ENCODE measurements at places on chromosomes 11 and 22.

- DNase-seq = no peak
Measured at GRCh38 chr11:6321961-6322362, 1.7 kb upstream of the CAVIN3 start.

DNA sequence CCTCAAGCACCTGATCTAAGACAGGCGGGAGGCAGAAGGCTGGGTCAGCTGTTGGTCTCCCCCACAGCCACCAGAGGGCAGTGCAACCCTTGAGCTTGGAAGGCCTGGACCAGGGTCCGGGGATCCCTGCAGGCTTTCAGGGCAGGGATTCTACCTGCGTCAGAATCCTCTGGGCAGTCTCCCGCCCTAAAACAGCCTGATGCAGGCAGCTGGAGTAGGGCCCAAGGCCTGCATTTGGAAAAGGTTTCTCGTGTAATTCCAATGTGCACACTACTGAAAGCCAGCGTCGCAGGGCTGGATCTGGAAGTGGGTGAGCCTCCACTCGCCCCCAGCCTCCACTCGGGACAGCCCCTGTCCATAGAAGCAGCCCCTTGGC is 31.8 kb downstream of the BID start:
- DNase-seq = peak; percentile 74

- no peak for DNase-seq
Measured at GRCh38 chr11:8386134-8386864, 122.6 kb upstream of the LMO1 start.

DNA sequence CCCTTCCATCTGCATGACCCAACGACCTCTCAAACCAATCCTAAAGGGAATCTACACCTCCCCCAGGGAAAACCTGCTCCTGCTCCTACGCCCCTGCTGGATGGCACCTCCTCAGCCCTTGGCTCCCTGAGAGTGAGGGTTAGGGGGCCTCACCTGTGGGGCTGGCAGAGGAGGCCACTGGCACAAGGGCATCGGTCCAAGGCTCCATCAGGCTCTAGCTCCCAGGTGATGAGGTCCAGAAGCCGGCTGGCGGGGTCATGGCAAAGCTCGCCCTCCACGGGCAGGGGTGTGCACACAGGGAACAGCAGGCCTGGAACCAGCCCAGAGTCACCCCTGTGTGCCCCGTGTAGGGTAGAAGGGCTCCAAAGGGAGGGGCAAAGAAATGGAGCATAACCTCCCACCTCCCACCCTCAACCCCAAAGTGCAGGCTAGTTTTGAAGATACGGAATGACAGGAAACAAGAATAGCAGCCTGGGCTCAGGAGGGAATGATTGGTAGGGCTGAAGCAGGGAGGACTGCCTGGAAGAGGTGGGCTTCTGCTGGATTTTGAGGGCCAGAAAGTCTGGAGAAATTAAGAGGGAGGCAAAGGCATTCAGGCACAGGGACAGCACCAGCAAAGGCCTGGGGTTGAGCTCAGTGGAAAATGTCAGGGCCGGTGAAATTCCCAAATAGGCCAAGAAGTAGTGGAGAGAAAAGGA is 42.6 kb downstream of the DKK3 start:
- DNase-seq = no peak

- DNase-seq = no peak
Measured at GRCh38 chr11:57978686-57979531, 44.8 kb upstream of the OR9Q1 start.

DNA sequence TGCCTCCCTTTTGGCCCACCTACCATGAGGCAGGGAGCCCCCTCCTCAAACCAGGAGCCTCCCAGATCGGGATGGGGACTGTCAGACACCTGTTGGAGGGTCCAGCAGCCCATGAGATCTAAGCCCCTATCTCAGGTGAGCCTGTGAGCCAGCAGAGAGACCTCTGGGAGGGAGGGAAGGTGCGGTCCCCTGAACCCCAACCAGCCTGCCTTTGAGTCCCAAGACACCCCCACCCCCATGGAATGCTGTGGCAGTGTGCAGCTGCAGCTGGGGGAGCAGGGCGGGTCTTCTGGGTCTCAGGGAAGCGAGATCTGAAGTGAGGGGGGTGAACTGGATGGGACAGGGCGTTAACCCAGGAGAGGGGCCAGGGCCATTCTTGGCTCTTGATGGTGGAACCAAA is 1.4 kb upstream of the CDKN1C start:
- DNase-seq = no peak

GRCh38 chr11:55914482-55914881 is at the start of gene OR5W2:
OR5W2 (minus strand) TSS chr11:55914582; CDS start chr11:55914582, 0 bp downstream.
- no peak for DNase-seq

- no peak for DNase-seq
Measured at GRCh38 chr22:44473580-44473979, 24.5 kb downstream of the RTL6 start.

GRCh38 chr22:47022475-47022874 is 260.0 kb downstream of the TBC1D22A start:
- DNase-seq = no peak

GRCh38 chr11:108870373-108871020 is 205.6 kb downstream of the DDX10 start:
- no peak for DNase-seq

- DNase-seq = no peak
Measured at GRCh38 chr11:74162681-74163467, 7.9 kb downstream of the C2CD3 start.

DNA sequence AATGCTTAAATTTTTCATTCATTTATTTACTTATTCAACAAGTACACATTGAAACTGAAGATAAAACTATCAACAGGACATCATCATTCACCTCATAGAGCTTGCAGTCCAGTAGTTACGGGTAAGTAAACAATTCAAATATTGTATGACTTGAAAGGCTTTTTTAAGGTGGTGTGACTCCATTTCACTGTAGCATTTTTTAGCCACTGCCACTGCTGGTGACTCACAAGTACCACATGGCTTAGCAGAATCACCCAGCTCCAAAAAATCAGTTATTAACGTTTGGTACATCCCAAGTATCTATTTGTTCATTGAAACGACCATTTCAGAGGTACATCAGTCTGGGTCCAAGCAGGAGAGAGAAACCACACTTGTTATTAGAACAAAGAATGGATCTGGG is 427.9 kb upstream of the DDI1 start:
- DNase-seq = no peak

DNA sequence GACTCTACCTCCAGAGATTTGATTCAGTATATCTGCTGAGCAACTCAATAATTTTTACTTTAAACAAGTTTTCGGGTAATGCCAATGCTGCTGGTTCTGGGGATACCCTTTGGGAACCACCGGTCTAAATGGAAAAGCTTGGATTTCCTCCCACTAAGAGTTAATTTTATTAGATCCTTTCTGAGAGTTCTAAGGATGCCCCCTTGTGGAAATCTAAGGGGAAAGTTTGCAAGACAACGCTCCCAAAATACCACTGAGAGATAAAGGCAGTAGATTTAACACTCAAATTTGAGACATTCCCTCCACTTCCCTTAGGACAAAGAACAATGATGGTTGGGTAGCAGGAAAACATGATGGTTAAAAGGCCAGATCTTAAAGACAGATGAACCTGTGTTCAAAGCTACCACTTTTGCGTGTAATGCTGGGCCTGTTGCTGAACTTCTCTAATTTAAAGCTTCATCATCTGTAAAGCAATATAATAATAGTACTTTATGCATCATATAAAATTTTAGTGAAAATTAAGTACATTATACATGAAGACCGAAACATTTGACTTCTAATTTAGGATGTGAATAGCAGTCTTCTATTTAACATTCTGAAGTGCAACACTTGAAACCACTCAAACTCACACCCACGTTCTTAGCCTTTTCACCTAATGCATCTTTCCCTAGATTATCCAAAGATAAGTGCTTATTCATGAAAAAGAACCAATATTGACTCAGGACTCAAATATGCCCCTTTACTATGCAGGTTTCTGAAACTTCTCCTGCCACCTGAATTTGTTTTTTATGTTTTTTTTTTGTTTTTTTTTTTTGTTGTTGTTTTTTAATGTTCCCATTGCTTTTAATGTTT is 110.1 kb upstream of the LUZP2 start:
- no peak for DNase-seq

GRCh38 chr11:35946766-35947165 is 2.9 kb downstream of the LDLRAD3 start:
- DNase-seq = no peak

GRCh38 chr22:43482318-43482625 is 70.5 kb downstream of the MPPED1 start:
- DNase-seq = no peak

DNA sequence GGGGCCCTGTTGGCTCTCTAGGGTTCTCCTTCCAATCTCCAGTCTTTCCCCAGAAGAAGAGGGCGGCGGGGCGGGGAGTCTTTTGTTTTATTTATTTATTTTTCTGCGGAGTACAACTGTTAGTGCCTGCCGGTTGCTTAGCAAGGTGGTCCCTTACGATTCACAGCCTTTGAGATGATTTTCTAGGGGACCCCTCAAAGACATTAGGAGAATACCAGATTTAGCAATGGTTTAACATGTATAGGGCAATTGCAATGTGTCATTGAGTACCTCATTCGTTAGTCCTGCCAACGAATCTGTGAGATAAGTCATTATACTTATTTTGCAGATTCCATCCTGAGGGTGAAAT is 307 bp upstream of the MRPL16 start:
- DNase-seq = no peak

- no peak for DNase-seq
Measured at GRCh38 chr11:8533332-8533731, 60.7 kb downstream of the STK33 start.

DNA sequence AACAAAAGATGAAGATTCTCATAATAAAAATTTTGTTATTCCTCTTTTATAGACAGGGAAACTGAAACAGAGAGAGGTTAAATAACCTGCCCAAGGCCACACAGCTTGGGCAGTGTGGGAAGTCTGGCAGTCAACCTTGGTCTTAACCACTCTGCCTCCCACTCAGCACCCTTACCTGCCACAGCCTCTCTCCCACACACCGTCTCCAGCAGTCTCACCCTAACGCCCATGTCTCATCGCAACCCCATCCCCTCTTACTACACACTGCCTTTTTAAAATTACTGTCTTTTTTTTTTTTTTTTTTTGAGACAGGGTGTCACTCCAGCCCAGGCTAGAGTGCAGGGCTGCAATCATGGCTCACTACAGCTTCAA is 25.0 kb downstream of the ARRB1 start:
- DNase-seq = no peak

GRCh38 chr22:48782811-48783511 is 1044.7 kb downstream of the BRD1 start:
- DNase-seq = no peak

DNA sequence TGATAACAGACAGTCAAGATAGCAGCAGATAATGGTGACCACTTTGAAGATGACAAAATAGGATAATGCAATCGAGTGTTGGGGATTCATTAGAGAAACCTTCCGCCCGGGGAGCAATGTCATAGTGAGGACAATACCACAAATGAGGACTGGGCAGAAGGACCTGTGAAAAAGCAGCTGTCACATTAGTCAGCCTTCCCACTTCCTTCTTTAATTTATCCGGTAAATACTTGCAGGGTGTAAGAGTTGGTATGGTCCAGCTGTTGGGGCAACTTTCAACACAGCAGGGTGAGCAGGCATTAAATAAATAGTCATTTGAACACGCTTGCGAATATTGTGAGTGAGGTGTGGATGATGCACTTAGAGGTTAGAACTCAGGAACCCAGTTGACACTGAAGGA is 132.5 kb upstream of the KIRREL3 start:
- no peak for DNase-seq

DNA sequence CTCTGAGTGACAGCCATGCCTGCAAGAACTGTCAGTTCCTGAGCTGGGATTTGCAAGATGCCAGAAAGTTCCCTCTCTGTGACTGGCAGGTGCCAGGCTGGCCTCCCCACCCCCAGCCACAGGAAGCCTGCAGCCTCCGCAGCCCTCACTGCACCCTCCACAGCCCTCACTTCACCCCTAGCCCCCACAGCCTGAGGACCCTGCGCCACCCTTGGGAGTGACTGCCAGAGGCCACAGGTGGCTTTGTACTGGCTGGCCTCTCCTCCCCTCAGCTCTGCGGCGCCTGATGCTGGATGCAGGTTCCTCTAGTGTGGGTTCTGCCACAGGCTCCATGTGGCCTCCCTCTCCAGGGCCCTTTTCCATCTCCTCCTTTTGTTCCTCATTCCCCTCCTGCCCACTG is 28.7 kb downstream of the MPPED1 start:
- DNase-seq = no peak

- DNase-seq = no peak
Measured at GRCh38 chr22:17431179-17431578, 61.9 kb downstream of the CECR2 start.

DNA sequence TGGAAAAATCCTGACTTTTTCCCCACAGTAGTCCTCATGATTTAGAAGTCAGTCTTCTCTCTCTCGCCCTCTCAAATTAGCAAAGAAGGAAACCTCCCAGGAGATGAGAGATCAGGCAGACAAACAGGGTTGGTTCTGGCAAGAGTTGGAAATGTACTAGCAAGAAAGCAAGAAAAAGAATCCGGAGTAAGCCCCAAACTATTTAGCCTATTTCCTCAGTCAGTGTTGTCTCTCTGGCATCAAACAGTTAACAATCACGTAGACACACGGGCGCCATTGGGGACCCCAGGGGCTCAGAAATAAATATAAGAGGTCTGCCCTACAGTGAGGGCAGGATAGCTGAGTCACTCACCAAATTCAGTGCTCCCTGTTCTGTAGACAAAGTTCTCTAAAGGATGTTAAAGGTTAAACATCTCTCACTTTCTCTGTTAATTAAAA is 4.7 kb downstream of the C11orf52 start:
- DNase-seq = no peak

- no peak for DNase-seq
Measured at GRCh38 chr22:29638678-29639077, 35.2 kb downstream of the NF2 start.

- DNase-seq = no peak
Measured at GRCh38 chr11:82842019-82842418, 58.2 kb downstream of the PRCP start.

GRCh38 chr11:76665921-76666351 is 4.6 kb downstream of the LRRC32 start:
- no peak for DNase-seq

- DNase-seq = no peak
Measured at GRCh38 chr22:25386538-25386884, 167.1 kb downstream of the CRYBB2 start.

DNA sequence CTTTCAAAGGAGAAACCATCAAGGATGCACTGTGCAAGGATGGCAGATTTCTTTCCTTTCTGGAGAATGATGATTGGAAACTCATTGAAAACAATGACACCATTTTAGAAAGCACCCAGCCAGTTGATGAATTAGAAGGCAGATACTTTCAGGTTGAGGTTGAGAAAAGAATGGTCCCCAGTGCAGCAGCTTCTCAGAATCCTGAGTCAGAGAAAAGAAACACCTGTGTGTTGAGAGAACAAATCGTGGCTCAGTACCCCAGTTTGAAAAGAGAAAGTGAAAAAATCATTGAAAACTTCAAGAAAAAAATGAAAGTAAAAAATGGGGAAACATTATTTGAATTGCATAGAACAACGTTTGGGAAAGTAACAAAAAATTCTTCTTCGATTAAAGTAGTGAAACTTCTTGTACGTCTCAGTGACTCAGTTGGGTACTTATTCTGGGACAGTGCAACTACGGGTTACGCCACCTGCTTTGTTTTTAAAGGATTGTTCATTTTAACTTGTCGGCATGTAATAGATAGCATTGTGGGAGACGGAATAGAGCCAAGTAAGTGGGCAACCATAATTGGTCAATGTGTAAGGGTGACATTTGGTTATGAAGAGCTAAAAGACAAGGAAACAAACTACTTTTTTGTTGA is 9.8 kb downstream of the FAM111A start:
- DNase-seq = no peak

- DNase-seq = peak; percentile 83
Measured at GRCh38 chr11:7575841-7576725, 62.3 kb downstream of the PPFIBP2 start.

GRCh38 chr22:27740202-27740748 is 61.3 kb downstream of the MN1 start:
- no peak for DNase-seq

GRCh38 chr11:121376130-121376529 is 76.0 kb upstream of the SORL1 start:
- no peak for DNase-seq

Data from colonic mucosa (tissue), 4 donors.